ENCODE measurements at places on chromosomes 4 and X.

- DNase-seq: no peak
Observed at GRCh38 chr4:138348055-138348454, 105.9 kb upstream of the SLC7A11 start.

GRCh38 chrX:40245488-40246071 lies 147.8 kb upstream of the BCOR start:
- no peak for DNase-seq

- no peak for DNase-seq
Observed at GRCh38 chr4:90122355-90122748, 4.8 kb upstream of the CCSER1 start.

DNA sequence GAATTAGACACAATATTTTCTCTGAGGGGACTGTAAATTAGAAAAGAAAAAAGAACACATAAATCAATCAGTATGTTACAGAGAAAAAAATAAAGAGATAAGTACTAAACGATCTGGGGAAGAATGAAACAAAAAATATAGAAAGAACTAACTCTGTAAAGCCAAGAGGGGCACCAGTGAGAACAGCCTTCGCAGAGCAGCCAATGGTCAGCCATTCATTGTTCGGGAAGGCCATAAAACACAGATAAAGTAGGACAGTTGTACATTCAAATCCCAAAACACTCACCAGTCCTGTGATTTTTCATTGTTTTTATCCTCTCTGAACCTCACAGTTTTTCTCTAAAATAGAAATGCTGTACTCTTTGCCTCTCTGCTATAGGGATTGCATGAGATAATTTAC lies 127.9 kb downstream of the NEK1 start:
- DNase-seq: no peak

DNA sequence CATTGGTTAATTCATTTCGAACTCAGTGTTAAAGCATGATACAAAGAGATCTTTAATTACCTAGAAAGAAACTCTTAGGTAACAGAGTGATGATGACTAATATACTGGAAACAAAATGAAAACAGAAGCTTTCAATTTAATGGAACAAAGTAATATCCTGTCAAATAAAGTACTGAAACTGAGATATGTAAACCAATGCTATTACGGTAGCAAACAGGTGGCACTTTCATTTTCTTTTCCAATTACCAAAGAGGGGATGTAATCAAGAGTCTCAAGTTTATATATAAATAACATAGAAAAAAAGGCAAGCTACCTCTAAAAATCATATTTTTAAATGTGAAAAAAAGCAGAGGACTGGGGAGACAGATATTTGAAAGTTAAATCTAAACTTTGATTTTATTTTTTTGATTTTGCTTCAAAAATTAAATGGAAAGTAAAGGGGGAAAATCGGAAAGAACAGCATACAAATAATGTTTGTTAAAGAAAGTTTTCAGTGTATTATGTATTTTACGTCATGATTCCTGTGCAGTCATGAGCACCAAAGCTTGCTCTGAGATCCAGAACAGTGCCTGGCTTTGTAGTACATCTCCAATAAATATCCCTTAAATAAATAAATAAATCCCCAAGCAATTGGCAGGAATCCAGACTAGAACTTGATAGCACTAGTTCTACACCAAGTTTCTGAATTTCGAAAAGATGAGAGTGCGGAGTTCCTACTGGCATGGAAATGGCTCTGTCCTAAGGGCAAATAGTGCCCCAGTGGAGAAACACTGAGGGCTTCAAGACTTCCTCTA lies 25.0 kb upstream of the RAPGEF2 start:
- DNase-seq: no peak

DNA sequence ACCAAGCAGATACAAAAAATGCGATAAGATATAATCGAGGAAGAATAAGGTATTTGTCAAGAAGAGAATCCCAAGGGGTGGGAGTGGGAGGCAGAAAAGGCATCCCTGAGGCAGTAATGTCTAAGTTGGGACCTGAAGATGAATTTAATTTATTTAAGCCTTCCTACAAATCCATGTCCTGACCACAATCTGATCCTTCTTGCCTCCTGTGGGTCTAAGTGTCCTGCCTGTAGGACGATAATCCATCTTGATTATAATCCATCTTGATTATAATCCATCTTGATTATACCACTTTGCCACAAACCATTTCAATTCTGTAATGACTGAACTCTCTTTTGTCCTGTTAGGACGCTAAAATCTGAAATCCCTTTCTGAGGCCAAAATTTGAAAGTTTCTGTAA lies 130.2 kb downstream of the COL25A1 start:
- DNase-seq: no peak

DNA sequence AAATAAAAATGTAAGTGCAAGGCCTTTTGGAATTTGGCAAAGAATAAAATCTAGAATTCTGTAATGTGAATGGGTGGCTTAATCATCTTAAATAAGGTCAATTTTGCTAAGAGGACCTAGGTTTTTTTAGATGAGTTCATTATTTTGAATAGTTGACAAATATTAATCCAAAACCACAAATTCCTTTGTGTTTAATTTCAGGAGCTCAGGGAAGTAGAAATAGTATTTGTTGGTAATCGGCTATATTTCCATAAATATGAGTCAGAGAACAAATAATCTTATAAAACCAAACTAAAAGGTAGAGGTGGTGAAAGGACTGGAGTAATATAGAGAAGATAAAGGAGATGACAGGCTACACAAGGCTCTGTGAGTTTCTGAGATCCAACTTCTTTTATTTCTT lies 190.4 kb upstream of the TLL1 start:
- DNase-seq: no peak

GRCh38 chrX:71282514-71283402 lies 677 bp upstream of the NONO start:
- no peak for DNase-seq

DNA sequence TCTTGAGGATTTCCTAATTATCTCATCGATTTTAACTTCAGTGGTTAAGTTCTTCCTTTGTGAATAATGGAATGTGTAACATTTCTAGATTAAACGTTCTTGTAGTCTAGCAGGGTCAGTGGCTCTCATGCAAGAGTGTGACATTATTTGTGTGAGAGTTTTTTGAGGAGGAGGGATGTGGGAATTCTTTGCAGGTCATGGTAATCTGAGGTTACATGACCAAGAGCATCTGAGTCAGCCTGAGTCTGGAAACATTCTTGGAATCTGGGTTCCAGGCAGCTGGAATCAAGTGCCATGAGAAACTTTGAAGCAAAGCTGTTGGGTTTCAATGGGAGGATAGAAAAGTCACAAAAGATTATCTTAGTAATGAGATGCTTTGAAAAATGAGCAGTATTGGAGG lies 49.5 kb downstream of the GK start:
- no peak for DNase-seq

DNA sequence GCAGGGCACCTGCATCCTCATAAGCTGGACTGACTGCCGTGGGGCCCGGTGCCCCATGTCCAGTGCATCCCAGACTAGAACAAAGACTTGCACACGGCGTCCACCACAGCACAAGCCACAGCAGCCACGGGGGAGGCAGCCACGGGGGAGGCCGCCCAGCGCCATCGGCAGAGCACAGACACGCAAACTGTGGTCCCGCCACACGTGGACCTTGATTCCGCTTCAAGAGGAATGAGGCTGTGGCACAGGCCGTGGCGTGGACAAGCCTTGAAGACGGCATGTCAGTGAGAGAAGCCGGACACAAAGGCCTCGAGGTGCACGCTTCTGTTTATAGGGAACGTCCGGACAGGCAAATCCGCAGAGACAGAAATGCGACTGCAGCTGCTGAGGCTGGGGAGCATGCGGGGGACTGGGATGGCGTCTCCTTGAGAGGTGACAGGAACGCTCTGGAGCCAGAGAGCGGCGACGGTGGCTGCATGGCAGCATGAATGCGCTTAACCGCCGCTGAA lies 10.1 kb upstream of the CPLX1 start:
- DNase-seq: no peak

- no peak for DNase-seq
Observed at GRCh38 chr4:132195176-132195575, 953.9 kb upstream of the PCDH10 start.

GRCh38 chr4:145066063-145066501 lies 31.9 kb downstream of the ANAPC10 start:
- no peak for DNase-seq

DNA sequence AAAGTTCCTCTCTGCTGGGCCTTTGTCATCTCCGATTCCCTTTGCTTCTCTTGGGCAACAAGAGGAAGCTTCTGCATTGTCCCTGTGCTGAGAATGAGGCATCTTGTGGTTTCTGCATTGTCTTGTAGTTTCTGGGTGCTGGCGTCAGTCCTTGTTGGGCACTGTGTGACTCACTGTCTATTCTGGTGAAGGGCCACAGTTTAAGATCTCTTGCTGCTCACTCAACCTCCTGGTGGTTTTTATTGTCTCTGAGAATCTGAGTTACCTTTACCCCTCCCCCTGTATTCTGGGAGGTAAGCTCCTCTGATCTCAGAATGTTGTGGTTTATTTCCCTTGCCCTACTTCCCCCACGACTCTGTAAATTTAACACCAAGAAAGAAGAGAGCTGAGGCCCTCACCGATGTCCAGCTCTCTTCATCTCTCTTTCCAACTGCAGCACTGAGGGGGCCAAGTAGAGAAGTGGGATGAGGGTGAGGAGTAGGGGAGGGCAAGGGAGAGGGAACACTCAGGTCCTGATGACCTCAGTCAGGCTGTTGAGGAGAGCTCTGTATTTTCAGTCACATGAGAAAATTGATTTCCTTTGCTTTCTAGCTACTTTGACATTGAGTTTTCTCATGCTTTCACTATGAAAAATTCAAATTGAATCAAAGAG lies 441.6 kb upstream of the PITX2 start:
- no peak for DNase-seq

GRCh38 chrX:74232859-74233258 lies 71.1 kb upstream of the ZCCHC13 start:
- no peak for DNase-seq

- no peak for DNase-seq
Observed at GRCh38 chr4:81257816-81258215, 42.8 kb upstream of the PRKG2 start.

DNA sequence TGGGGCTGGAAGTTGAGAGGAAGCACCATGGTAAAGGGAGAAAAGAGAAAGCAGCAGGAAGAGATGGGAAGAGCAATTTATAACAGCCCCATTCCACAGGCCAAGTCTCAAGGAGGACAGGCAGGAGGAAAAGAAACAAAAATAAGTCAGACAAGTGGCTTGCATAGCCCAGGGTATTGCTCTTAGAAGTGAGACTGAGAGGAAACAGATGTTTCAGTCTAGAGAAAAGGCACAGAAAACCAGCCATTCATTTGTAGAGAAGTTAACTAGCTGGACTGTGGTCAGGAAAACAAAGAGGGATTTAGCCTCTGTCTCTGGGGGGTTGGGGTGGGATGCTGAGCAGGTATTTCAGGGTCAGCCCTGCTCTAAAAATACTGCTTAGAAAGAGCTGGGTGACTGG lies 175.0 kb upstream of the ARHGEF9 start:
- DNase-seq: no peak

DNA sequence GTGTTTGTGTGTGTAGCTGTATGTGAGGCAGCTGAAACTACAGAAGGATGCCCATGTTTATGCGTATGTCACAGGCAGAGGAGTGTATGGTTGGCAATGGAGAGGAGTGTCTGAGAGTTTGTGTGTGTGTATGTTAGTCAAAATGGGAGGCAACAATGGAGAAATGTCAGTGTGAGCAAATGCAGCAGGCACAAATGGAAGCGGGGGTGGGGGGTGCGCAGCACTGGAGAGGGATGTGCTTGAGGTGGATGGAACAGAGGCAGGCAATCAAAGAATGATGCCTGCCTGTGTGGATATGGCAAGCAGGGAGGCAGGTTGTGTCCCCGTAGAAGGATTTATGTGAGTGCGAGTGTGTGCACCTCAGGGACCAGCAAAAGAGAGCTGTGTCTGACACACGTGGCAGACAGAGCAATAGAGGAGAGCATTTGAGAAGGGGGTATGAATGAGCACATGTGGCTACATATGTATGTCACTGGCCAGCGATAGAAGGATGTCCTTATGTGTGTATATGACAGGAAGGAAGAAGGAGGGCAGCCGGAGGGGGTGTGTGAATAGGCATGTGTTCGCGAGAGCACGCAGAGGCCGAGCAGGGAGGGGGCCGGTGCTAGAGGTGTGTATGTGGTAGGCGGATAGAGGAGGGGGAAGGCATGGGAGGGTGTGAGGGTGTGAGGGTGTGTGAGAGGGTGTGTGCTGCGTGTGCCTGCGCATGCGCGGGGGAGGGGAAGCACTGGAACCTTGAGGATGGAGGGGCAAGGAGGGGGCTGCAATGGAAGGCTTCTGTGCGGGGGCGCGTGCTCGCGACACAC lies 1.1 kb downstream of the PJA1 start:
- DNase-seq: peak; percentile 26

- no peak for DNase-seq
Observed at GRCh38 chrX:30982467-30982866, 89.4 kb downstream of the FTHL17 start.

GRCh38 chrX:75156531-75156945 lies 455 bp upstream of the ABCB7 start:
- DNase-seq: no peak

DNA sequence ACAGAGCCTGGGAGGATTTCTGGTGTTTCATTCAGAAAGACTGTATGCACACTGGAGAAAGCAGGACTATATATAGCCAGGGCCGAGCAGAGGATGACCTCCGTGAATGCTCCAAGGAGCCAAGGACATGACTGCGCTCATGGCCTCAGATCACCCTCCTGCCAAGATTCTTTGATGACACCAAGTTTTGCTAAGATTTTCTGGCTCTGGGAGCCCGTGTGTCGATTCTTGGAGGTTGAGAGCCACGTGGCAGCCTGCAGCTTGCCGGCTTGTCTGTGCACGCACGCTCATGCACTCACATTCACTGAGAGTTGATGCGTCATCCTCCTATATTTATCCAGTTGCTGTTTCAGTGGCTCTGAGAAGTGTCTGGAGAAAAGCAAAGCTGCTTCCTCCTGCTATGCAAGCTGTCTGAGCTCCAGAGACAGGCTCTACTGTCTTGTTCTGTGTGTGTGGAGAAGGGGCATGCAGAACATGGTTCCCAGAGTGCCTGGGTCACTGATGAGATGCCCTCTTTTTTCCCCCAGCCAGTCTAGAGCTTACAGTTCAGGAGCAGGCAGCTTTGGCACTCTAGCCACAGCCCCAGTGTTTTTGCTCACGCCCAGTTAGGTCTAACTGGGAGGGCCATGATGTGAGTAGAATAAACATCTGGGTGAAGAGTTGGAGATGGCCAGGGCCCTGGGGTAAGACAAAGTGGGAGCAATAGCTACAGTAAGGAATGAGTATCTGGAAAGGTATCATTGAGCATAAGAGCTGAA lies 64.9 kb upstream of the SCOC start:
- no peak for DNase-seq

DNA sequence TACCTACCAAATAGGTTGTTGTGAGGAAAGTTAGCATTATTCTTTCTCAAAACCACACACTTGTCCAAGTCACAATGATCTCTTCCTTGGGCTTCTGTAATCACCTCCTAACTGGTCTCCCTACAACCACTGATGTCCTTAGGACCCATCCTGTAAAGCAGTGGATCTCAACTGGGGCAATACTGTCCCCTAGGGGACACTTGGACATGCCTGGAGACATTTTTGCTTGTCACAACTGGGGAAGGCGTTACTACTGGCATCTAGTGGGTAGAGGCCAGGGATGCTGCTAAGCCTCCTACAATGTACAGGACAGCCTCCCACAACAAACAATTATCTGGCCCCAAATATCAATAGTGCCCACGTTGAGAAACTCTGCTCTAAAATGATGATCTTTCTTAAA lies 118.7 kb upstream of the AP1S2 start:
- no peak for DNase-seq

All from activated T-helper 1 cell treated with anti-CD3 and anti-CD28 coated beads, Interleukin-2, amount 50 U/mL, for 16 hours (primary cell).